ENCODE measurements at places on chromosomes 6 and 20. TPM values are rescaled to one million over a fixed set of nuclear protein-coding genes. Genes with fewer than 3 reads are reported as not detected.

- no peak overlapping the region for H3K4me3 ChIP-seq
- H3K4me1 ChIP-seq = peaks cover 17% of the 10 kb centered on the region
- H3K36me3 ChIP-seq = no peaks in the 10 kb centered on the region
- no peaks in the 10 kb centered on the region for H3K27me3 ChIP-seq
- H3K27ac ChIP-seq = peak overlapping the region; percentile 3
- peak; percentile 26 for DNase-seq
These were observed 22.1 kb upstream of the SNTA1 start for GRCh38 chr20:33465481-33466302.

DNA sequence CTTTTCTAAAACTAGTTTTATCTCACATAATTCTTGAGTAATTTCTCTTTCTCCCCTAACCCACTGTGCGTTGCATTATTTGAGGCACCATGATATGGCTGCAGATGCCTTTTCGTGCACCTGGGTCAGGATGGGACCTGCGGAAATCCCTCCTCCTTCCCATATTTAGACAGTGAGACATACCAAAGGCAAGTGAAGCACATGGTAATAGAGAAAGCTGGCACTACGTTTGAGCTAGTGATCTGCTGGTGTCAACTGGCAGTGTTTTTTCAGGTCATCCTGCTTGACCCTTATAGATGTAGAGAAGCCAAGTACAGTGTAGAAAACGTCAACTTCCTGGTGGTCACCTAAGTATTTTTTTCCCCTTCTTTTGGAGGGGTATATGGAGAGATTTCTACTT lies 71.7 kb downstream of the FOXO3 start:
- no peak overlapping the region for H3K4me3 ChIP-seq
- no peaks in the 10 kb centered on the region for H3K36me3 ChIP-seq
- H3K27me3 ChIP-seq = peaks cover 12% of the 10 kb centered on the region

Gene POPDC3
- 0.86 TPM for total RNA-seq

Gene PSMB9
- not detected for total RNA-seq

Gene MAFB
- total RNA-seq = 1.6 TPM

Gene AMD1
- total RNA-seq = 92.7 TPM
